ENCODE measurements at places on chromosomes 7 and 10. TPM values are rescaled to one million over a fixed set of nuclear protein-coding genes. Genes with fewer than 3 reads are reported as not detected.

The INMT gene
- not detected for total RNA-seq

The ITGB8 gene
- total RNA-seq, result 0.70 TPM

The PRXL2A gene
- total RNA-seq, result 46.5 TPM

The CTBP2 gene
- total RNA-seq, result 102 TPM

The MMD2 gene
- total RNA-seq, result not detected

The MYOF gene
- total RNA-seq, result 227 TPM

All from A549 treated with DMSO at 1 μM for 4 hours (cell line).